ENCODE measurements at places on chromosomes 1 and 21. TPM values are rescaled to one million over a fixed set of nuclear protein-coding genes. Genes with fewer than 3 reads are reported as not detected.

Gene ESPN
- total RNA-seq = 2.0 TPM

Gene REN
- total RNA-seq = not detected

DNA sequence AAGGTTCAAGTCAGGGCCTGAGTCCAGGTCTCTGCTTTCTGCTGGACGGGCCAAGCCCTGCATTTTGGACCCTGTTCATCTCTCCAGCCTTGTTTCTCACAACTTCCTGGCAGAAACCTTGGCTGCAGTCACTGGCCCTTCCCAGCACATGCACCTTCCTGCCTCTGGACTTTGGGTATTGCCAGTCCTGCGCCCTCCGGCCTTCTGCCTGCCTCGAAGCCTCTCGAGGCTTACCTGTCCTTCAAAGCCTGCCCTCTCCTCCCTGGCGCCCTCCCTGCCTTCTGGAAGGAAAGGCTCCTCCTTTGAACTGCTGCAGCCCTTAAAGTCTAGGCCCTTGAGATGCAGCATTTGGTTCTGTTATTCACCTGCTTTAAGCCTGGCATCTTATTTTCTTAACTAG is 52.8 kb downstream of the HTR6 start:
- no peak for DNase-seq
- H3K36me3 ChIP-seq = peaks cover 5% of the 10 kb centered on the region
- H3K27ac ChIP-seq = no peak overlapping the region

- no peak for DNase-seq
- H3K27ac ChIP-seq = no peak overlapping the region
- H3K4me3 ChIP-seq = no peak overlapping the region
- H3K4me1 ChIP-seq = no peaks in the 10 kb centered on the region
These were observed 33.0 kb downstream of the PGM1 start for GRCh38 chr1:63626222-63626621.

Gene RIMS3
- 0.99 TPM for total RNA-seq

DNA sequence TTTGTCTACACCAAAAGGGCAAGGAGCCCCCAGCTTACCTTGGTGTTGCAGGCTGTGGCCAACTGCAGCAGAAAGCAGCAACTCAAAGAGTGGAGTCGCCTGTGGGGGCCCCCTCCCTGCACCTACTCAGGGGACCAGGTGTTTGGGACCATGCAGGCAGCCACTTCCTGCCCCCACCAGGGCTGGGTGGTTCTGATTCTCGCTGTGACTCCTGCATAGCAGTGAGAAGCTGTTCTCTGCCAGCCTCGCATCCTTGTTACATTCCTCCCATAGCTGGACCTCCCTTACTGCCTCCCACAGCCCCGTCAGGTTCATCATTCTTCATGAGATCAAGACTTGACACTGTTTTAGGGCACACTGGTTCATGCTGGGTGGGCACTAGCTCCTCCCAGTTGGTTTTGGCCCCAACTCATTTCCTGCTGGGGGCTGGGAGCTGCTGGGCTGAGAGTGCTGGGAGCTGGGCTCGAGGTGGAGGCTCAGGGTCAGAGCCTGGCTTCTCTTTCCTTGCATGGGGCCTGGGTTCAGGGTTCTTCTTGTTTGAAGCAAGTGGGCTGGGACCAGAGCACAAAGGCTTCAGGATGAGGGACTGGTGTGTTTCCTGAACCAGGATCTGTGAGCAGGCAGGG is 146.9 kb upstream of the C1orf174 start:
- H3K4me1 ChIP-seq = peaks cover 4% of the 10 kb centered on the region
- H3K36me3 ChIP-seq = no peaks in the 10 kb centered on the region

Gene OR2T10
- total RNA-seq = not detected

GRCh38 chr1:59732214-59732955 is 82.4 kb upstream of the HOOK1 start:
- peaks cover 6% of the 10 kb centered on the region for H3K4me1 ChIP-seq
- H3K27ac ChIP-seq = no peak overlapping the region
- no peaks in the 10 kb centered on the region for H3K27me3 ChIP-seq
- no peak for DNase-seq
- H3K36me3 ChIP-seq = no peaks in the 10 kb centered on the region

Gene CYP4B1
- not detected for total RNA-seq

GRCh38 chr1:207807326-207807689 is 55.5 kb downstream of the CD46 start:
- H3K4me3 ChIP-seq = no peak overlapping the region
- peak overlapping the region; percentile 8 for H3K27ac ChIP-seq
- no peaks in the 10 kb centered on the region for H3K27me3 ChIP-seq
- H3K36me3 ChIP-seq = peaks cover 94% of the 10 kb centered on the region

Gene ANKRD34A
- total RNA-seq = 0.42 TPM

DNA sequence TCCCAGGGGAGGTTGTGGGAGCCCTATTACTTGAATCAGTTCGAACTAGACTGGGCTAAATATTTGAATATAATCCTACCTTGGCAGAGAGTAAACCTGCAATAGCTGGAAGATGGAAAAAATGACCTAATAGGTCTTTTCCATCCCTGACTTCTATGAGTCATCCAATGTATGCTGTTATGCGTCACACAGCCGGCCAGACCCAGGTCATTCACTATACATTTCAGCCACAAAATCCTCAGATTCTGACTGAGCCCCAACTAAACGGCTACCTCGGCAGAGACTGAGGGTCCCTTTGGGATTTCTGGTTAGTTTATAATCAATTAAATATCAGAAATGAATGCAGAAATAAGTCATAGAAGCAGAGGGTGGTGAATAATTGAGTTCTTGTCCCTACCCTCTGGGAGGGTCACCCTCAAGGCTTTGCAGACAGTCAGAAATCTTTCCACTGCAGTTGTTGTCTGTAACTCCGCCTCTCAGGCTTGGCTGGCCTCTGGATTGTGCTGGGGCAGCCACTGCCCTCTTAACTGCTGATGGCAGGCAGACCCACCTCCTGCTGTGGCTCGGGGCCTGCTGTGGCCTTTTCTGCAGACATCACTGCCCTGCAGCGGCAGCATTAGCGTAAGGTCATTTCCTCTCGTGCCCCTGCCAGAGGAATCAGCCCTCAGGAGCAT is 240.5 kb downstream of the TGFB2 start:
- H3K4me1 ChIP-seq = no peaks in the 10 kb centered on the region
- no peak overlapping the region for H3K4me3 ChIP-seq
- no peak for DNase-seq
- H3K27ac ChIP-seq = no peak overlapping the region
